SK-MEL-5 (cell line): ENCODE measurements at places on chromosomes 12 and 14.
A peak's percentile ranks its signal among the peaks of the same experiment; 100 is the strongest.

DNA sequence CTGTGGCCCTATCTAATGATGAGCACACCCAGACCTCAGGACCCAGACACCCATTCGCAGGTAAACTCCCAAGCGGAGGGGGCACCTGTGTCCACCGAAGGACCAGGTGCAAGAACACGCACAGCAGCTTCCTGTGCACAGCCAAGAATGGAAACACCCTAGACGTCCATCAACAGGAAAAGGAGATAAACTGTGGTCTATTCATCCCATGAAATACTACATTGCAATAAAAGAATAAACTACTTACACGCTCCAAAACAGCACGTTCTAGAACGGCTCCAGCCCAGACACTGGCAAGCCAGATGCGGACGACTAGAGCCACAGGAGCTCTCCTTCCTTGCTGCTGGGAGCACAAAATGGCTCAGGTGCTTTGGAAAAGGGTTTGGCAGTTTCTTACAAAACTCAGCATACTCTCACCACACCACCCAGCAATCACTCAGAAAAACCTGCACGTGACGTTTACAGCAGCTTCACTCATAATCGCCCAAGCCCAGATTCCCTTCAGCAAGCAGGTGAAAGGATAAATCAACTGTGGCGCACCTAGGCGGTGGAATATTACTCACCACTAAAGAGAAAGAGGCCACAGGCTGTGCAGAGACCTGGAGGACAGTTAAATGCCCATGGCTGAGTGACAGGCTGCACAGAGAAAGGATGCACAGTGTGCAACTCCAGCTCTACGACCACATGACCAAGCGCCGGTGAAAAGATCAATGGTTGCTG lies 21.0 kb downstream of the BRF1 start:
- peak; percentile 23 for DNase-seq

GRCh38 chr14:80275208-80275850 lies 64.0 kb upstream of the DIO2 start:
- DNase-seq: no peak

GRCh38 chr12:16359512-16360491 lies 12.4 kb downstream of the MGST1 start:
- DNase-seq: peak; percentile 76

GRCh38 chr12:64009321-64010068 lies 165.0 kb downstream of the SRGAP1 start:
- DNase-seq: peak; percentile 28

DNA sequence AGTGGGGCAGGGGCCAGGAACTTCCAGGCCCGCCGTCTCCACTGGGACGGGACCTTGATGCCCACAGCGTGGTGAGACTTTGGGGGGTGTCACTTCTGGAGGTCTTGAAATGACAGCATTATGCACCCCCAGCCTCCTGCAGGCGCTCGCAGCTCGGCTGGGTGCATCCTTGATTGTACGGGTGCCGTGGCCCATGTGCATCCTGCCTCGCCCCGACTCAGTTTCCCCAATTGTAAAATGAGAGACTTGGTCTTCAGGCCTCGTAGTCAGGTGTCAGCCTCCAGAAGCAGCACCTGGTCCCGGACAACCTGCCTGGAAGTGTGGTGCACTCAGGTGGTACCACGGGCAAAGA lies 8.9 kb upstream of the PUS1 start:
- no peak for DNase-seq

GRCh38 chr12:69608114-69608513 lies 2.6 kb downstream of the LRRC10 start:
- no peak for DNase-seq

DNA sequence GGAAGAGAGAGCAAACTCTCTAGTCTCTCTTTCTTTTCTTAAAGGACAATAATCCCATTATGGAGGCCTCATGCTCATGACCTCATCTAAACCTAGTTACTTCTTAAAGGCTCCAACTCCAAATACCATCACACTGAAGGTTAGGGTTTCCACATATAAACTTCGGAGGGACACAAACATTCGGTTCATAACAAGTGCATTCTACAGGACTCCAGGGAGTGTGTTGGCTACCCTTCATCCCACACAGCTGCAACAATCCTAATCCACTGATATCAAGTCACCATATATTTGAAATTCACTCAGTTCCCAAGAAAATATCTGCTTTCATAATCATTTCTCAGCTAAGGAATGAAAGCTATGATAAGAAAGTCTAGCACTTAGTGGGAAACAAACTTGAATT lies 265.9 kb upstream of the PLEKHG7 start:
- peak; percentile 86 for DNase-seq

- DNase-seq: no peak
Measured at GRCh38 chr12:79687711-79688260, 3.0 kb downstream of the PAWR start.

GRCh38 chr14:61602003-61602732 lies 93.1 kb upstream of the HIF1A start:
- DNase-seq: no peak

DNA sequence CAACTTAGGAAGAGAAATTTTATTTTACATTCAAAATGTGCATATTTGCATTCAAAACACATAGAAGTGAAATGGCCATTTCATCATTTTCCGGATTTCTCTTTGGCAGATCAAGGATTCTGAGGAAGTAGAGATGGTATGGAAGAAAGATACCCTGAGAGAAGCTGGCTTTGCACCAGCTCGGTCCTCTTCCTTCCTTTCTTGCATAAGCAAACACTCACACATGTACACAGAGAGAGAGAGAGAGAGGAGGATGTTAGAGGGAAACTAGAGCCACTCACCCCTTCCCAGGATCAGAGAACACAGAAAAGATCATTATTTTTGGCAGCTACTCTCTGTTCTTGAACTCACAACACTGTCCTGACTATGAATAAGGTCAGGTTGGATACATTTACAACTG lies 15.6 kb upstream of the PLEKHD1 start:
- DNase-seq: no peak

- DNase-seq: no peak
Measured at GRCh38 chr12:95988506-95989275, 7.5 kb downstream of the HAL start.

DNA sequence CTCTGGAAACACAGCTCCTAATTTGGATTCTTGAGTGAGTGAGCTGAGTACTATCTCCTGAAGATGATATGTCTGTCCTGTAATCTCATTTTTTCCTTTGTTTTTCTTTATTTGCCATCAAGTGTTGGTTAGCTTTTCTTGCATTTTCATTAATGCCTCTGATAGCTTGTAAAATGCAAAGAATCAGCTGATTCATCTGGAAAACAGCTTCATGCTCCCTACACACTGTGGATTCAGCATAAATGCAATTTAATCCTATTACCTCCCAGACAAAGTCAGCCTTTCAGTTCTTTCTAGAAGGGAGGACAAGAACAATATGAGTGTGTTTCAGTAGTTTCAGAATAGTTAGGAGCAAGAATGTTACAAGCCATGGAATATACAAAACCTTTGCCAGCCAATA lies 79.4 kb downstream of the DACT1 start:
- DNase-seq: peak; percentile 54

- DNase-seq: no peak
Measured at GRCh38 chr12:93015871-93016751, 87.0 kb upstream of the EEA1 start.

- DNase-seq: no peak
Measured at GRCh38 chr12:87246726-87247125, 782.5 kb downstream of the C12orf50 start.

GRCh38 chr14:45253754-45254310 lies 830 bp upstream of the MIS18BP1 start:
- no peak for DNase-seq

- no peak for DNase-seq
Measured at GRCh38 chr14:85313560-85314207, 216.3 kb upstream of the FLRT2 start.

- no peak for DNase-seq
Measured at GRCh38 chr12:6820166-6820565, 1.5 kb upstream of the GPR162 start.

DNA sequence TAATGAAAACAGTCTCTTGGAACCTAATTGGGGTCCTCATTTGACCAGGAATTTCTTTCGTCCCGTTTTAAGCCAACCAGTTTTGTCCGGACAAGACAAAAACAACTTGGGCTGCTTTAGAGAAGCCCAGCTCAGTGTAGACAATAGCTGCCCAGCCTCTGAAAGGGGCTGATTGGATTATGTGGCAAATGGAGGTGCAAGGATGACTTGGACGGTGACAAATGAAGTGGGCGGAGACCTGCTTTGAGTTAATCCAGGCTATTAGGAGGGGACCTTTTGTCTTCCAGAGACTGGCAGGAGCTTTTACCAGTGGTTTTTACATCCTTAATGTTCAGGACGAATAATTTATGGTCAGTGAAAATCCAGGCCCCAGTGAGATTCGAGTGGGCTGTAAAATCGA lies 4.8 kb downstream of the MEG3 start:
- no peak for DNase-seq

DNA sequence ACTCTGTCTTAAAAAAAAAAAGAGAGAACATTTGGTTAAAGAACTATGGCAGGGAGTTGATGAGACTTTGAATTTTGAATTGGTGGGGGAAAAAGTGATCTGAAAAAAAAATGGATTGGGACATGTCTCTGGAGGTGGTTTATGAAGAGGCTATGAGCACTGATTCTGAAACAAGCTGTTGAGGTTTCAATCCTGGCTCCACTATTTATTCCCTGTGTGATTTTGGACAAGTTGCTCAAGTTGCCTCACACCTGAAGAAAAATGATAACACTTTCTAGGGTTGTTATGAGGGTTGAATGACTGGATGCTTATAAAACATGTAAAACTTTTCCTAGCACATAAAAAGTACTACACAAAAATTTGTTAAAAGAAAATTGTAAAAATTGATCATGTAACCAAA lies 1.8 kb upstream of the ANO6 start:
- no peak for DNase-seq

- no peak for DNase-seq
Measured at GRCh38 chr14:33386781-33387180, 448.1 kb downstream of the NPAS3 start.

DNA sequence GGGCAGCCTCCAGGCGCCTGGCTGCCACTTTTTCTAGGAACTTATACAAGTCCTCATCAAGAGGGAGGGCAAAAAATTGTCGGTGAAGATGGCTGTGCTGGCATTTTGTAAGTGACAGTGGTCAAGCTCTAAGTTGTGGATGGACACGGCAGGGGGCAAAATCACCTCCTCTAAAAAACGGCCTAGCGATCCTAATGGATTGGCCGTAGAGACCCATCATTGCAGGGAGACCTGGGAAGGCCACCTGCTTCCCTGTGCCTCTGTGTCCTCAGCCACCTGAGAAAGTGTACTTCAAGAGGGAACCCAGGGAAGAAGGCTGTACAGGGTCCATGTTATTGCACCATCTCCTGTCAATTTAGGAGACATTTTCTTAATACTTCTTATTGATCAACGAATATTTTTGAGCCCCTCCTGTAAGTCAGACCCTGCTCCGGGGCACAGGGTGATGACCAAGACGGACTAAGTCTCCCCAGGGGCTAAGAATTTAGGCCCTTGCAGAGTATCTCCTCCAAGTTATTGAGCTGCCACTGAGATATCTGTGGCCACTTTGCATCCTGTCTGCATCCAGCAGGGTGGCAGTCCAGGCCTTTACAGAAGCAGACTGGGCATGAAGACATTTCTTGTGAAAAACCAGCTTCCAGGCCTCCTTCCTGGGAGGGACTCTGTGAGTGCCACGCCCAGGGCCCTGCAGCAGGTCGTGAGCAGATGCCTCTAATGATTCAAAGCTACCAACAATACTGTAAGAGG lies 40.5 kb downstream of the PSMA6 start:
- DNase-seq: peak; percentile 17

- DNase-seq: peak; percentile 97
Measured at GRCh38 chr14:49892636-49893308, at the start of gene ARF6. Gene ARF6 (plus strand): TSS chr14:49893082. CDS start chr14:49893737, 655 bp downstream.

GRCh38 chr12:57258977-57259970 lies 8.3 kb upstream of the STAC3 start:
- no peak for DNase-seq

- no peak for DNase-seq
Measured at GRCh38 chr12:78778339-78778738, 86.2 kb upstream of the SYT1 start.

DNA sequence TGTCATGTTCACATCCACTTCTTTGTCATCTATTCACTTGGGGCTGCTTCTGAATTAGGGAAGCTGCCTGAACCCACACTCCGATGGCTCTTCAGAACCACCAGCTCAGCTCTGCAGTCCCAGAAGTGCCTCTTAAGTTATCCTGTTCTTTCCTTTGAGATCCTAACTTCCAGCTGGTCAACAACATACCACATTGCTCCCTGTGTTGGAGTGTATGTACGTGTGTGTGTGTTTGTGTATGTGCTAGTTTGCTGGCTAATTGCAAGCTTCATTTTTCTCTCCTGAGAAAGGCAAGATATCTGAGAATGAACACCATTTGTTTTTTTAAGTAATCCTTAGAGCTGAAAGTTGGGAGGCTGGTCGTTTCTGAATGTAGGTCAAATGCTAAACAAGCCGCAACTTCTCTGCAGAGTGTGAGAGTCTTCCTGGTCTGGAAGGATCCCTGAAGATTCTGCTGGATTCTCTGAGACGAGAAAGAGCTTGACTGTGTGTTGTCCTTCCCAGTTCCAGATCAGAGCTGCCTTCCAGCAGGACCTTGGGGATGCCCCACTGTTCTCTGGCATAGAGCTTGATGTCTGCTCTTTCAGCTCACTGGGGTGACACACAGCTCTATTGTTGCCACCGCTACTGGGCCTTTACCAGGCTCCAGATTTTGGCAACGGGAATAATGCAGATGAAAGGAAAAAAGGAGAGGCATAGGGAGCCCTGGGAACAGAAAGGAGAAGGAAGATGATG lies 839 bp downstream of the GSG1 start:
- no peak for DNase-seq

DNA sequence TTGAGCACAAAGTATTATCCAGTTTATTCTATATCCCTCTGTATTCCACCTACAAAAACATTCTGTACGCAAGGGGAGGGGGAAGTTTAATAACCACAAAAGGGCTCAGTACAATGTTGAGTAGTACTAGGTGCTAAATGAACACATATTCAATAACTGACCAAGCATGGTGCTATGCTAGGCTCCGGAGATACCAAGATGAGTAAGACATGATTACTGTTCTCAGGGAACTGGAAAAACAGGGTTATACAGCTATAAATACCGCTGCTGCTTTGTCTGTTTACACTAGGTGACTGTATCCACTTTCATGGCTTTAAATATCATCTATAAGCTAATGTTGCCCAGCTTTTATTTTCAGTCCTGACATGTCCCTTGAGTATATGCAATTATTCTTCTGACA lies 135.8 kb downstream of the INSM2 start:
- DNase-seq: no peak

GRCh38 chr12:41521872-41522379 lies 333.8 kb downstream of the PDZRN4 start:
- DNase-seq: no peak
